ENCODE measurements at places on chromosomes 4 and X.

- DNase-seq, result no peak
Observed at GRCh38 chr4:112403101-112403945, 106.2 kb downstream of the ALPK1 start.

DNA sequence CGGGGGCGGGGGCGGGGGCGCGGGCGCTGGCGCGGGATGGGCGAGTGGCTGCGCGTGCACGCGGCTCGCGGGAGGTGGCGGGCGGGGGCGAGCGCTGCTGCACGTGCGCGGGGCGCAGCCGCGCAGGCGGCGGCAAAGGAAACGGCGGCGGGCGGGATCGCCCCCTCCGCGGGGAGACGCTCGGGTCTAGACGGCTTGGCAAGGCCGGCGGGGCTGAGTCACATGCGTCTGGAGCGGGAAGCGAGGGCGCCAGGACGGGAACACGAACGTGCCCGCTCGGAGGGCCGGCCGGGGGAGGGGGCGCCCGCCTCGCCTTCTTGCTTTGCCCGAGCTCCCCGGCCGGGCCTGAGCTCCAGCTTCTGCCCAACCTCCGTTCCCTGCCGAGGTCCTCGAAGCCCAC lies 4.3 kb upstream of the HAUS7 start:
- DNase-seq, result peak; percentile 37

- DNase-seq, result no peak
Observed at GRCh38 chr4:2166253-2166652, 75.7 kb downstream of the HAUS3 start.

- no peak for DNase-seq
Observed at GRCh38 chr4:80873571-80873970, 156.9 kb upstream of the BMP3 start.

DNA sequence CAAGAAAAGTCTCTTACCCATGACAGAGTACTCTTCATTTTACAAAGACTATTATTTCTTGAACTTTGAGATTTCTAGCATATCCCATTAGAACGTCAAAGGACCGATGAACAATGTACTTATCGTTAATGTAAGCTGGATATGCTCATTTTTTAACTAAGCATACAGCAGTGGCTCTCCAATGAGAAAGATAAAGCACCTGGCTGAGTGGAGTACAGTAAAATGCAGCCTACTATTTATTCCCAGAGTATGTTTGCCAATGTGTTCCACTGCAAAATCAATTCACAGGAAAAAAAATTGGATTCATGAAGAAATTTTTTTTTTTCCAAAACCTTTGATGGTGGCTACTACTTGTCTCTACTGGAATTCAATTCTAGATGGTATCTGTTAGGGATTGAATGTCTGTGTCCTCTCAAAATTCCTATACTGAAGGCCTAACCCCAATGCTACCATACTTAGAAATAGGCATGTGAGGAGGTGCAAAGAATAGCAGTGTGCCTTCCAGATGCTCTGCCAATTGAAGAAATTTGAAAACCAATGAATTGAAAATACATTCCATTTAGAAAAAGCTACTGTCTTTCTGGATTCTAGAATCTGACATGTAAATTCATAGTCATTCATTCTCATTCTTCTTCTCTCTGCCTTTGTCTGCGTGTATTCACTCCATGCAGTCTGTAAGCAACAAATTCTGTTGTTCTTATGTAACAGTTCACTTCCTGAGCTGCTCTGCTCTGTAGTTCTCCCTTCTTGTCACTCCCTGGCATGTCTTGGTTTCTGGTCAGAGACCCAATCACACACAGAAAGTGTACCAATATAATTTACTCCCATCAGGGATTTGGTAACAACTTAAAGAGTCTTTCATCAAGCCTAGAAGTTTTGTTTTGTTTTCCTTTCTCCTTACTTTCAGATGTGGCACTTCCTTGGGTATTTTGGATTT lies 61.4 kb downstream of the PAPSS1 start:
- DNase-seq, result no peak

DNA sequence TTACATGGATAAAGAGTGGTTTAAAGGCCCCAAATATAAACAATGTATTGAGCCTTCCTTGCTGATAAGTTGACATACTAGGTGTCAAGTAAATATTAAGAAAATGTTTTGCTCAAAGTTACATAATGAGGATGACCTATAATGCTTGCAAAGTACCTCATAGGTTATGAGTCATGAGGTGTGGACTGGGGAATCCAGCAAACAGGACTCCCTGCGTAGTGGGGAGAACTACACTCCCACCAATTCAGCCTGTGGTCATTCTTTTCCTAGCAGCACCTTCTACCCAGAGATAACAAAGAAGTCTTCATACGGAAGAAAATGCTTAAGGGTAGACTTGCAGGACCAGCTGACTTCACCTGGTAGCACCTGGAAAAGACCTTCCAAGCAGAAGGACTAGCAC lies 418.9 kb upstream of the CPEB2 start:
- DNase-seq, result no peak

DNA sequence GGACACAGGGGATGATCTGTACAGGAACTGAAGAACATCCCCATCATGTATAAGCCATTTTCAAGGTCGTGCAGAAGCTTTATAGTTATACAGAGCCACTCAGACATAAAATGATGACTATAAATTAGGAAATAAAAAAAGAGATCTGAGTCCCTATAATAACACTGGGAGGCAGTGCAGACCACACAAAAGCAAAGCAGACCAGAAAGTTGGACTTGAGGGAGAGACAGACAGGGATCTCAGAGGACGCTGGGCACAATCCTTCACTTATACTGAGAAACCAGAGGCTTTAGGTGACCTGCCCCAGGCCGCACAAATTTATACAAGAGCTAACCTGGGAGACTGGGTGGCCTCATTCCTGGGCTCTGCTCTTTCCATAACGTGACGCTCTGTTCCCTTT lies 70.5 kb downstream of the HADH start:
- no peak for DNase-seq

DNA sequence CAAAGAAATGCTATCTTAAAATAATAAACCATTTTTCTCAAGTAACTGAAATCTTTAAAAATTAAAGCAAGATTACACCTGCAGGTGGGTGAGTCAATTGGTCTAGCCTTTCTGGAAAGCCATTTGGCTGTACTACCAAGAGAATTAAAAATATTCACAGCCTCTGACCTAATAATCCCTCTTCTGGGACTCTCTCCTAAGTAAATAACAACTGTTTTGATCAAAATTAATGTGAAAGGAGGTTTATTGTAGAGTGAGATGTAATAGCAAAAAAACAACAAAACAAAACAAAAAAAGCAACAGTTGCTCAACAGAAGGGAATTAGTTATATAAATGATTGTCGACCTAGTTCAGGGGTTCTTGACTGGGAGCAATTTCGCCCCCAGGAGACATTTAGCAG lies 89.0 kb downstream of the GEMIN8 start:
- no peak for DNase-seq

DNA sequence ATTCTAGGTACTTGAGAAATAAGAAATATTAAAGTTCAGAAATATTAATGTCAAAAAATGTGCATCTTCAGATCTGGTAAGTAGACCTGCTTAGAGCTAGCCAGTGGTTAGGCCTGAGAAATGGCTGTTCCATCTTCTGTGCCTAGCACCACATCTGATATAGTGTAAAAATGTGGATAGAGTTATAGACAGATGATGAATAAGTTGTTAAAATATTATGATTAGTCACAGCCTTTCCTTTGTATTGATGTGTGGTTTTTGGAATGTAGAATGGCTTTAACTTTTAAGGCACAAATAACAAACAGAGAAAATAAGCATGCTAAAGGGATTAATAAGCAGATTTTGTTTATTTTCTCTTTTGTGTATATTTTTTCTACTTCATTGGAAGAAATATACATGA lies 133.5 kb upstream of the NUDT6 start:
- no peak for DNase-seq

- no peak for DNase-seq
Observed at GRCh38 chr4:48815483-48815882, 15.4 kb upstream of the OCIAD1 start.

GRCh38 chr4:38950159-38950558 lies 82.0 kb downstream of the TMEM156 start:
- DNase-seq, result no peak

DNA sequence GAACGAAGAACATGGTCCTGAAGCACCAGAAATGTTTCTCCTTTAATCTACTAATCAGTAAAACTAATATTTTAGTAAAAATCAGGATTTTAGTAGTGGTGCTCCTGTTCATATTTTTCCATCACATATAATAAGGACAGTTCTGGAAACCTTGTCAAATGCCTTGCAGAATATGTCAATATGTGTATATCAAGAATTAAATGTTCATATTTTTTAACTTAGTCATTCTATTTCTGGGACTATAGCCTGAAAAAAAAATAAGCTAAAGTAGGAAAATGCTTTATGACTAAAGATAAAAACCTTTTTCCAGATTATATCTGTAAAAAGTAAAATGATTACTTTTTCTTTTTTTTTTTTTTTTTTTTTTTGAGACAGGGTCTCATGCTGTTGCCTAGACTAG lies 65.1 kb downstream of the MAB21L2 start:
- no peak for DNase-seq

- no peak for DNase-seq
Observed at GRCh38 chrX:71493111-71493613, 39.7 kb upstream of the OGT start.

DNA sequence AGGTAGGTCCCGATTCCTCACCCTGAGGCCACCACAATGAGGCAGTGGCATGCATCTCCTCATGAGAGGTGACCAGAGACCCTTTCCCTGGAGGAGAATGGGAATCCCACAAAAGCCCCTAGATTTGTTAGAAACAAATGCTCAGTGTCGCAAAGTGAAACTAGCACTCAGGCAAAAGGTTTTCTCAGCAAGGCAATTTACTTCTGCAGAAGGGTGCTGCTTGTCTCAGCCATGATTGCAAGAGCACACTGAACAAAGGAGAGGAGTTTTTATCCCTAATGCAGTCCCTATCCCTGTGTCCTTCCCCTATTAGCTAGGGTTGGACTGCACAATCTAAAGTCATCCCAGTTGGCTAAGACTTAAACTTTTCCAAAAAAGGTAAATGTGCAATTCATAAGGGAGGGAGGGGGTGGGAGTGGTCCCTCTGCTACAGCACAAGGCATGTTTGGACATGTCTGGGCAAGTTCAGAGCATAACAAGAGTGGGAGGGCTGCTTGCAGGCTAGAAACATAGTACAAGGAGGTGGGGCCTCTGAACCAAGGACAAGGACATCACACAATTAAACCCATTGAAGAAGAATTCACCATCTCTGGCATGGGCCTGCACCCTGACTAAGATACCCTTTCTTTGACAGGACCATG lies 185.3 kb downstream of the CCNG2 start:
- no peak for DNase-seq

DNA sequence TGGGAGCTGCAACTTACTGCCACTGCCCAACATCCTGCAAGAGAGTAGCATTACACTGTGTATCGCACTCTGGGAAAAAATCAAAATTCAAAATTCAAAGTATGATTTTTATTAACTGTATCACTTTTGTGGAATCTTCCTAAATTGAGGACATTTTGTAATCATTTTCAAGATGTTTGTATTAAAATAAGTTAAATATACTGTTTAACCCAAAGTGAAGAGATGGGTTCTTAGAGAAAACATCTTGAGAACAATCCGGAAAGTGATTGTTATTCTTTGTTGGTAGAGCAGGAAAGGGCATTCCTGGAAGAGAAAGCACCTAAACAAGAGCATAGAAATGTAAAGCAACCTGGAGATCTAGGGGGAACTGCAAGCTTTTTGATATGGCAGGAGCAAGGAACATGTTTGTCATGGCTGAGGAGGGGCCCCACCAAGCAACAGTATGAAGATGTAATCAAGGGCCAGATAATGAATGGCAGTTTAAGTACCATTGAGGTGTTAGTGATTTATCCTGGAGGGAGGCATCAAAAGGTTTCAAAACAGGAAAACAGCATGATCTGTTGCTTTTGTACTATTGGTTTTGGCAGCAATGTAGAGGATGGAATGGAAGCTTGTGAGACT lies 14.1 kb upstream of the SEC24D start:
- DNase-seq, result no peak

DNA sequence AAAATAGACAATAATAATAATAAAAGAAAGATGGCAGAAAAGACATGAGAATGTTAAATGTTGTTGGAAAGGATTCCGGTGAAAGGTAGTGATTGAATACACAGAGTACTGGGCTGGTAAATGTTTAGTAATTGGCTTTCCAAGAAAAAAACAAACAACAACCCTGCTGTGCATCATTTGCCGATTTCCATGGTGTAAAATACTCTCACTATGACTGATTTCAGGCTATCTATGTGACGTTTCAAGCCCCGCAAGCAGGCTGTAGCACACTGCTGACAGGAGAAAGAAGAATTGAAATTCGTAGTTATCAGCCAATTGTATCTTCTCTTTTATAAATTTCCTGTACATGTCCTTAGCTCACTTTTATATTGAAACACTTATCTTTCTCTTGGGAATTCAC lies 13.6 kb upstream of the SEPTIN6 start:
- DNase-seq, result no peak

DNA sequence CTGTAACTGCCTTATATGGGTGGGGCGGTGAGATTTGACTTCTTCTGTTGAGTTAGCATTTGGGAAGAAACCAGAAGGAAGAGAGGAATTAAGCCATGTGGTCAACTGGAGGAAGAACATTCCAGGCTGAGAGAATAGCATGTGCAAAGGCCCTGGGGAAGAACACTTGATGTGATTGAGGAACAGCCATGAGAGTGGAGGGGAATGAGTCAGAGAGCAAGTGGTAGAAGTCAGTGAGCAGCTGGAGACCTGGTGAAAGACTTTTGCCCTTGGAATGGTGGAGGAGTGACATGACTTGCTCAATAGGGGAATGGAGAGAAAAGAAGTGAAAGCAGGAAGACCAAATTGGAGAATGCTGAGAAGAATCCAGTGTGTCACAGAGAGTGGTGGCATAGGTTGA lies 327.8 kb upstream of the HAND2 start:
- no peak for DNase-seq

GRCh38 chrX:122790376-122791095 lies 393.5 kb upstream of the GRIA3 start:
- DNase-seq, result no peak

GRCh38 chr4:9949573-9949972 lies 71.7 kb downstream of the SLC2A9 start:
- no peak for DNase-seq

- DNase-seq, result no peak
Observed at GRCh38 chrX:53440101-53440500, 5.9 kb upstream of the HSD17B10 start.

- no peak for DNase-seq
Observed at GRCh38 chr4:84269536-84270044, 229.5 kb downstream of the NKX6-1 start.

DNA sequence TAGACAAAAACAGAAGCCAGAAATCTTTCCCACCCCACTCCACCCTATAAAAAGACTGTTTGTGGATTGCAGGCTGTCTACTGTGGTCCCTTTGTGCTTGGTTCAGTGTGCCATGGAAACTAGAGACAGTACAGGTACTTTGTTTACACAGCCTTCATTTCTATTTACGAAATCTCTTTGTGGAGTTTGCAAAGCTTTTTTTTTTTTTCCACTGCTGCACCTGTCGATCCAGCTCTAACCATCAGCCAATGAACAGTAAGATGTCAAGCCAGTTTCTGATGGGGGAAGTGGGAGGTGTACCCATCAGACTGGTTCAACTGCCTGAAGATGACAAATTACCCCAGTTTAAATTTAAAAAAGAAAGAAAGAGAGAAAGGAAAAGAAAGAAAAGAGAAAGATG lies 20.2 kb upstream of the LRBA start:
- DNase-seq, result no peak

Data from activated T-cell treated with anti-CD3 and anti-CD28 coated beads for 4 hours (primary cell).